ENCODE measurements at places on chromosomes 1 and 21.

DNA sequence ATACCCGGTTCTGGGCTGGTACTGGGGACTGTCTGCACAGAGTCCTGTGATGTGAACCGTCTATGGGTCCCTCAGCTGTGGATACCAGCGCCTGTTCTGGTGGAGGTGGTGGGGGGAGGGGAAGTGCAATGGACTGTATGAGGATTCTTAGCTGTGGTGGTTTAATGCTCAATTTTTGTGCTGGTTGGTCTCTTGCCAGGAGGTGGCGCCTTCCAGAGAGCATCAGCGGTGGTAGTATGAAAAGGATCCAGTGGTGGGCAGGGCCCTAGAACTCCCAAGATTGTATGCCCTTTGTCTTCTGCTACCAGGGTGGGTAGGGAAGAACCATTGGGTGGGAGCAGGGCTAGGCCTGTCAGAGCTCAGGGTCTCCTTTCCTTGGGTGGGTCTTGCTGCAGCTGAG, 89.4 kb upstream of the B3GALT2 start:
- DNase-seq: no peak

DNA sequence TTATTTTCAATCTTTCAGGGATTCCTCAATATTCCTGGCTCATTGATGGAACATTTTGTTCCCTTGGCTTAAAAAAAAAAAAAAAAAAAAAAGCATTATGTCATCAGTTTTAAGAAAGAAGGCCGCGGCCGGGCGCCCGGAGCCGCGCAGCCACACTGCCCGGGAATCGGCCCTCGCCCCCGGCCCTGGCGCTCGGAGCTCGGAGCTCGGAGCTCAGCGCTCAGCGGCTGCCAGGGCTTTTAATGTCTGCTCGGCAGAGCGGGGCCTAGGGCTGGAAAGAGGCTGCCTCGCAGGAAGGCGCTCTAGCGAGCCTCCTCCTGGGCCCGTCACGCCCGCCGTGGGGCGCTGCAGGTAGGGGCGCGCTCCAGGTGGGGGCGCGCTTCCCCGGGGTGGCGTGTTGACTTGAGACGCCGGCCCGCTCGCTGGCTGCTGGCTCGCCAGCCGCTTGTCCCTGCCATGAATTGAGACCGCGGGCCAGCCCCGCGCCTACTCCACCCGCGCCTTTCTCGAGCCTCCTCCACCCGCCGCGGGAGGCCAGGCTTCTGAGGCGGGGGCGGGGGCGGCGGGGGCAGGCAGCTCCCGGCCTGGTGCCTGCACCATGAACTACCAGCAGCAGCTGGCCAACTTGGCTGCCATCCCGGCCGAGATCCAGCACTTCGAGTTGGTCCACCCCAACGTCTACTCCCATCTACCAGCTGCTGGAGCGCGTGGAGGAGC, 5.4 kb upstream of the TDRD5 start:
- DNase-seq: no peak

GRCh38 chr1:221520250-221520649, 221.6 kb downstream of the DUSP10 start:
- DNase-seq: no peak

GRCh38 chr1:199688133-199688676, 339.3 kb upstream of the NR5A2 start:
- no peak for DNase-seq

- DNase-seq: no peak
These were observed 115.4 kb downstream of the OLFML2B start for GRCh38 chr1:161908264-161908663.

DNA sequence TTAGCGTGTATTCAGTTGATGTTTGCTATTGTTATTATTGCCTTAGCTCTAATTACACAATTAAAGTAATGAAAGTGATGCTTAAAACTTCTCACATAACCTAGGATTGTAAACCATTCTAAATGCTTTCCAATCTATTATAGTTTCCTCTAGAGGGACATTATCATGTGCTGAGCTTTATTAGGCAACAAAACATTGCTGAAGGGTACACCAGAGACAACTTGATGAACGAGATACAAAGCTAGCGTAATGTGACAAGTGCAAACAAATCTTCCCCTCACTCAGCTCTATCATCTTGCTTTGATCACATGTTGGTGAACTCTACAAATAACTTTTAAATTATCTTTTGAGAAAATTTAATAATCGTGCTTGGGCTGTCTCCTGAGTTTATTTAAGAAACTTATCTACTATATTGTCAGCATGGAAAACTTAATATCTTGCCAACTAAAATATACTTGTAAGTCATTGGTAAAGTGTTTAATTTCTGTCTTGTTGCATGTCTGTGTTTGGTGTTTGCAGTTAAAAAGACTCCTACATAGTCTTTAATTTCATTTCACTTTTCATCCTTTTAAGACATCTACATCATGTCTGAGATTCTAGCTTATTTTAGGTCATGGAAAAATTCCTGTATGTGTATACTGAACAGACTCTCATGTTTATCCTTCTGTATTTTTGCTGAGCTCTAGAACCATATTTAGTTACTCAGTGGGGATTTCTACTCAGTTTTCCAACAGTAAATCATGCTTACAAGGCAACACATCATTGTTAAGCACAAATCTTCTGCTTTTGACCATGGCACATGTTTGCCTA, 104.2 kb upstream of the ADAMTS5 start:
- DNase-seq: no peak

DNA sequence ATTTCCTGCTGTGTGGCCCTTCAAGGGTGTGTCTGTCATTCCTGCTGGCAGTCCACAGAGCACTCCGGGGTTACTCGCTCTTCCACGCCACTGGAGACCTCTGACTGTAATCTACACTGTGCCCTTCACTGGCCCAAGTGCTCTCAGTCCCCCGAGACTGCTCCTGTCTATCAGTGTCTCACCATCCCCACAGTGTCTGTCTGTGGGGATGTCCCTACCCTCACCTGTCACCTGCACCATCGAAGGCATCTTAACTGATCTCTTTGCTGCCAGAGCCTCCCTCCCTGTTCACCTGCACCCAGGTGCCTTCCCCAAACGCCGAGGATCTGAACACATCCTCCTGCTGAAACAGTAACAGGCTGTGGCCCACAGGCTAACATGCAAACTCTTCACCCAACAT, 136.7 kb downstream of the MATN1 start:
- no peak for DNase-seq

DNA sequence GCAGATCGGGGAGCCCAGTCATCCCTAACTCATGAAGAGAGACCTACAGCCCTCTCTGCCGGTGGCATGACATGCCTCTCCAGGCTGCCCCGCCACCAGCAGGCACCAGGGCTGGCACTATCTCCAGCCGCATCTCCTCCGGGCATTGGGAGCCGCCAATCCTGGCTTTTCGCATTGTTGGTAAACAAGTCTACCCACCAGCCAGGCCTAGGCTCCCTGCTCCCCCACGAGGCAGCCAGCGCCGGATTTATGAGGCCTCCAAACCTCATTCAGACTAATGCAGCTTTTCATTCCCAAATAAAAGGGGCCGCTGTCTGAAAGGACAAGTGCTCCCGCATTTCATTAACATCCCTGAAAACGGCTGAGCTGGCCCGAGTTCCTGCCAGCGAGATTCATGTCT, 3.4 kb upstream of the GRIK3 start:
- DNase-seq: no peak

DNA sequence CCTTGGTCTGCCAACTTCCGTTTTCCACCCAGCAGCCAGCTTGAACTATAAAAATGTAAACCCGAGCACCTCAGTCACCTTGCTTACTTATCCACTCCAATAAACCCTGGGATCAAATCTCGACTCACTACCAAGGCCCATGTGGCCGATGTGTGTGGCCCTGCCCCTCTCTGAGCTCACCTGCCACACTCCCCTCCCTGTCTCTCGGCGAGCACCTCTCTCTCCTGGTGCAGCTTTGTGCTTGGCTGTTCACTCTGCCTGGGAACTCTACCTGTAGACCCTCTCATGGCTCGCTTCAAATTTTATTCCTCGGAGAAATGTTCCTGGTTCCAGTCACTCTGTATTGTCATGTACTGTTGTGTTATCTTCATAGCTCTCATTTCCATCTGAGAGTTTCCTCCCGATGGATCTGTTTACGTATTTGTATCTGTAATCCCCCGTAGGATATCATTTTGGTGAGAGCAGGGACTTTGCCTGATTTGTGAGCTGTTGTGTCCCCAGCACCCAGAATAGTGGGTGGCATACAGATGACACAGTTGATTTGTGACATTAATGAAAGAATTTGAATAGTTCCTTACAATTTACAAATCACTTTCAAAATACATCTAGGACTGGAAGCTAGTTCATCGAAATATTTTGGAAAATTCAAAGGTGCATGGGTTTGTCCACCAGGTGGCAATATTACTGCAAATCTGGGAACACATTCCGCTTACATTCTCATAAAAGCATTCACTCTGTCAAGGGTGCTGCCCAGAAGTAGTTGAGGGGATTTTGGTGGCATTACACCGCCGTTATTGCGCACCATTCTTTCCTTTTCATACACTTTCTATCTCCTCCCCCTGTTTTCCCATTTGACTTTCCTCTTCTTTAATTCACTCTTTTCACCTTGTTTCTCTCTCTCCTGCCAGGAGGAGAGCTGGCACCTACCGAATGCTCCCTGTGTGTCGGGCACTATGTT, 95.3 kb downstream of the ABCA4 start:
- no peak for DNase-seq

DNA sequence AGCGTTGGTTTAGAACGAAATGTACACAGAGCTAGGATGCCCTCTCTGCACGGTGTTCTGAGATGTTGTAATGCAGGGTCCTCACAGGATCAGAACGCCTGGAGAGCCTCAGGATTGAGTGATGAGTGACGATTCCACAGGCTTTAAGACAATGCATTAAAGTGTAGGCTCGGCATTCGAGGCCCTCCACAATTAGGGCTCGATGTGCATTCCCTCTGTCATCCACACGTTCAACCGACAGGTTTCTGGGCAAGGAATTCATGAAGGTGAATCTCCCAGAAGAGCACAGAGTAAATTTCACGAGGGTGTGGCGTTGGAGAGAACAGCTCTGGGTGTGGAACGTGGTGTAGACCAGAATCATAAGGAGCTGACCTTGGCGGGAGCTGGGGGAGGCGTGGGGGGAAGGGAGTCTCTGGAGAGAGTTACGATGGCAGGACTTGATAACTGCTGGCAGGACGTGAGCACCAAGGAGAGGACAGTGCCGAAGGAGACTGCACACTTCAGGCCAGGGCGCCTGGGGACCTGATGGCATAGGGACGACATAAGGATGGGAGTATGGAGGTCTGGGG, 51.0 kb upstream of the EFHD2 start:
- no peak for DNase-seq

DNA sequence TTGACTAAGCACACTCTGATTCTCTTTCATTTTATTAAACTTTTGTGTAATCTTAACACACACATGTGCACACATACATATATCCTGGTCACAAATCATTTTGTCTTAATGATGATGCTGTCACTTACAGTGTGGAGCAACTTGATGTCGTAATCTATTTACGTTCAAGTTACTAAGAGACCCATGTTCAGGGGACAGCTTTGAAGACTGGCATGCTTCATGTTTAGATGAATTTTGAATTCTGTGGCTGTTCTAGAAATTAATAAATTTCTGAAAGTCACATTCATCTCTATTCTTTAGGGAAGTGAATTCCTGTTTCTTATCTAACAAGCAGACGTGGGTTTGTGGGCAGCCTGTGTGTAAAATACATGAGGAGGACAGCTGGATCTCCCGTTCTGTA, 1637.8 kb downstream of the PLA2G4A start:
- DNase-seq: no peak

GRCh38 chr1:243819438-243819839, 30.6 kb downstream of the AKT3 start:
- no peak for DNase-seq

DNA sequence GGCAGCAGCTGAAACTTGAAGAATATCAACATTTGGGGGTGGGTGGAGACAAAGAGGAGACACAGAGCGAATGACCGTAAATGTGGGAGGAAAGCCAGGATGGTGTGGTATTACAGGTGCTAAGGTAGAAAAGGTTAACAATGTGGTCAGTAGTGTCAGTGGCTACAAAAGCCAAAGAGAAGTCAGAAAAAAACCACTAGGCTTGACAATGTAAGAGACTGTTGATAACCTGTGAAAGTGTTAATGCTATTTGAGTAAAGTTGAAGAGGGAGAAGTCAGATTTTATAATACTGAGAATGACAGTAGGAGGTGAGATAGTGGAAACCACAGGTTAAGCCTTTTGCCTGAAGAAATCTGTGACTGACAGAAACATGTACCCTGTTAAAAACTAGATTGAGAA, 120.8 kb downstream of the CLEC20A start:
- DNase-seq: no peak

DNA sequence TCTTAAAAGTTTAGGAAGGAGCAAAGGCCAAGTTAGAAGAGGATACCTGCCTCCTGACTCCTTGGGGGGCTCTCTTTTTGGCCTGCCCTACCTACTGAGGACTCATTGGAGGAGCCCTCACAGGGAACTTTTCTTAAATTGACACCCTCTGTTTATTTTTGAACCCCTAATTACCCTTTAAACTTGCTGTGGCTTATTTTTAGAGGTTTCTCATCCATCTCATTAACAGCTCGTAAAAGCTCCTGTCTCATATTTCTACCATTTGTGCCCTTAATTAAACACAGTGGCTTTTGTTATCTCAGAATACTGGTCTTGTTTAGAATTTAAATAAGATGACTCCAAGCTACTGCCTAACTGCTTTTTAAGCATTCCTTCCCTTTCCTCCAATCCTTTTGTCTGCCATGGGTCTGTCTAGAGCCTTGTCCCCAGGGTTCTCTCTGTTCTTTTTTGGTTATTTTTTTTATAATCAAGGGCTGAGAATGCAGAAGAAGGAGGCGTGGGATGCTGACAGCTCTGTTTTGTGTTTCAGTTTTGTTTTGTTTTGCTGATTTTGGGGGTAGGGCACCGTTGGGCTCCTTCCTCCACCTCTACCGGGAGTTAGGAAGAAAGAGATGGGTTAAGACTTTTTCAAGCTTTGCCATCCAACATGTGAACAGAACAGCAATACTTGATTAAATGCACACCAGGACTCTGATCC, 78.0 kb downstream of the SYT6 start:
- DNase-seq: no peak

- DNase-seq: no peak
These were observed at the start of gene CYP4X1 for GRCh38 chr1:47023268-47024140. TSS of gene CYP4X1 (plus strand) at chr1:47023669. CDS start at chr1:47023818, 149 bp downstream.

DNA sequence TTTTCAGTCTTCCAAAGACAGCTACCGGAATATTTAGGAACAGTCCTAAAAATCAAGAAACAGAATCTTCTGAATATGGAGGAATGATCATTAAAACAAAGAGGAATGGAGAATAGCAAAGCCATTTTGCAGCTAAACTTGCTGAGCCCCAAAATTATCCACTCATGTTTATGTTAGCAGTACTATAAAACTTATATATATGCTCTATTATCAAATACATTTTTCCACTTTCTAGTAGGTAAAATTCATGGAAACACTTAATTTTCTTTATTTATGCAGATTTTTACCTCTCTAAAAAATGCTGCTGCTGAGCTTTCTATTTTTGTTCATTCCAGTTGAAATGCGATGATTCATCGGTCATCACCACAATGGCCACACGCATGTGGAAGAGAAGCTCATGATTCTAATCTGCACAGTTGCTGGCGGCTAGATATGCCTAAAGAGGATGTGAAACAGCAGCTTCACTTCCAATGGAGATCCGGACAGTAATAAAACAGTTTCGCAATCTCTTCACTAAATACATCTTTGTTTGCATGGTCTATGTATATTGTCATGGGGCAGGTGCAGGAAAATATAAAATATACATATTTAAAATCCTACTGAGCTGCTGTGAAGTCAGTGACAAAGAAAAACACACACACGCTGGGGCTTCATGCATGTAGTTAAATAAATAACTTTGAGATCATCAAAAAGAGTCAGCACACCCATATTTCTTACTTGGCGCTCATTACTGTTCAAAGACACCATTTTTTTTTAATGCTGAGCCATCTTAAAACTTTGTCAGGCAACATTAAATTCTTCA, 292.2 kb downstream of the SMYD3 start:
- peak; percentile 86 for DNase-seq
